ENCODE measurements at places on chromosomes 1 and 21.
A peak's percentile ranks its signal among the peaks of the same experiment; 100 is the strongest.

GRCh38 chr1:51019811-51020210 lies 49.8 kb downstream of the CDKN2C start:
- DNase-seq = no peak

DNA sequence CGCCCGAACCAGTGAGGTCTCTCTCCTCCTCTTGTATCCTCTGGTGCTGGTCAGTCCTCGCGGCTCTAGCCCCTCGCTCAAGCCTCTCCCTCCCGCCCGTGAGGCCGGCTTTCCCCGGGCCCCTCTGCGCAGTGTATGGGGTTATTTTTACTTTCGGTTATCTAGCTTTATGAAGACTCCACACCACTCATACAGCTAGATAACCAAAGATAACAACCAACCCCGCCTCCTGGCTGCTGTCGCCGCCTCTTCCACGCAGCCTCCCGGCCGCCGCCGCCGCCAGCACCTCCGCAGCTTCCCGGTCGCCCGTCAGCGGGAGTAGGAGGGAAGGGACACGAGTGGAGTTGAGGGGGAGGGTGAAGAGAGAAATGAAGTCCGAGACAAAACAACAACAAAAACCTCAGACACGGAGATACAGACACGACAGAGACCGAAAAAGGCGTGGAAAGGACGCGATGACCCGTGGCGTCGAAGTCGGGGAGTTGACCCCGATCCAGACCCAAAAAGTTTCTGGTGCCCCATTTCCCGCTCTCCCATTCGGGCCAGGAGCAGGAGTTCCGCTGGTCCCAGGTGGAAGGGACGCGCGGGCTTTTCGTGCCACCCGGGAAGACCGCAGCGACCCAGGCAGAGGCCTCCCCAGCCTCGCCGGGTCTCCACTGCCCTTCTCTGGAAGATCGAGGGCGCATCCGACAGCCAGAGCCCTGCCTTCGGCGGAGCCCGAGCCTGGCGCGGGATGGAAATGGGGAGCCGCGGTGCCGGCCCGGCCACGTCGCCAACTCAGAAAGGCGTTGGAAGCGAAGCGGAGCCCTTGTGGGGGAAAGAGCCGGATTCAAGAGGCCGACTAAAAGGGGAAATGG lies 51.4 kb downstream of the RHBG start:
- DNase-seq = peak; percentile 86

DNA sequence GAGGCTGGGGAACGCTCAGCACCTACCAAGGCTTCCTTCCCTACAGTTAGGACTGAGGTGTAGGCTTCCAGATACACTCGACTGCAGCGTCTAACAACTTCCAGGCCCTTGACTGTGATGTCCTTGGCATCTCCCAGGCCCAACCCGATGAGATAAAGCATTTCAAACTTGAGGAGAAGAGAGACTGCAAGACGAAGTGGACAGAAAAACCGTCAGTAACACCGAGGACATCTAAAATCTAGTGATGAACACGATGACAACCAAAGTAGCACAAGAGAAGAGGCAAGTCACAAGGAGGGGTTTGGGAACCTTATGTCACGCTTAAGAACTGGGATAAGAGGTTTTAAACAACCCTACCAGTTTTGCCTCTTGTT lies 314 bp downstream of the DPH5 start:
- peak; percentile 7 for DNase-seq

DNA sequence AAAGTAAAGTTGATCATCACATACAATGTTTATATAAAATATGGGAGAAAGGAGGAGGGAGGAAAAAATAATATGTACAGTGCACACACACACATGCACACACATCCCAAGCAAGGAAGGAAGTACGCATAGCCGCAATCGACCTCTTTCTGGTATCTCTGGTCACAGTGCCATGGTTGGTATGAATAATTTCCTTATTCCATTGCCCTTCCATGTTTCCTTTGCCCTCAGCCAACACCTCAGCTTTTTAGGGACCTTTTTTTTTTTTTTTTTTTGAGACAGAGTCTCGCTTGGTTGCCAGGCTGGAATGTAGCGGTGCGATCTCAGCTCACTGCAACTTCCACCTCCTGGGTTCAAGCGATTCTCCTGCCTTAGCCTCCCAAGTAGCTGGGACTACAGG lies 20.6 kb downstream of the CITED4 start:
- DNase-seq = no peak

DNA sequence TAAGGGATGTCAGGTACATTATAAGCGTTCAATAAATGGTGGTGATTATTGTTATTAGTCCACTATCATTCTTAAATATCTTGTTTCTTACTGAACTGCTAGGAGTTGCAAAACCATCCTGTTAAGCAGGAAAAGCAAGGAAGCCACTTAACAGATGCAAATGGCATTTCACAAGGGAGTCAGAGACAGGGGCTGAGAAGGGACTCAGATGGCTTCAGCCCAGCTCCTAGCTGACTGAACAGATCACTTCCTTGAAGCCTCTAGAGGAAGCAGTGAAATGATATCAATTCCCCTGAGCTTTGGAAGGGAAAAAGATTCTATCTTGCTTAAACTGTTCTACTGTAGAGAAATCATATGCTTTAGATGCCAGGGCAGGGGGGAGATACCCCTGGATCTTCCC lies 151.5 kb downstream of the ST6GALNAC5 start:
- DNase-seq = no peak

DNA sequence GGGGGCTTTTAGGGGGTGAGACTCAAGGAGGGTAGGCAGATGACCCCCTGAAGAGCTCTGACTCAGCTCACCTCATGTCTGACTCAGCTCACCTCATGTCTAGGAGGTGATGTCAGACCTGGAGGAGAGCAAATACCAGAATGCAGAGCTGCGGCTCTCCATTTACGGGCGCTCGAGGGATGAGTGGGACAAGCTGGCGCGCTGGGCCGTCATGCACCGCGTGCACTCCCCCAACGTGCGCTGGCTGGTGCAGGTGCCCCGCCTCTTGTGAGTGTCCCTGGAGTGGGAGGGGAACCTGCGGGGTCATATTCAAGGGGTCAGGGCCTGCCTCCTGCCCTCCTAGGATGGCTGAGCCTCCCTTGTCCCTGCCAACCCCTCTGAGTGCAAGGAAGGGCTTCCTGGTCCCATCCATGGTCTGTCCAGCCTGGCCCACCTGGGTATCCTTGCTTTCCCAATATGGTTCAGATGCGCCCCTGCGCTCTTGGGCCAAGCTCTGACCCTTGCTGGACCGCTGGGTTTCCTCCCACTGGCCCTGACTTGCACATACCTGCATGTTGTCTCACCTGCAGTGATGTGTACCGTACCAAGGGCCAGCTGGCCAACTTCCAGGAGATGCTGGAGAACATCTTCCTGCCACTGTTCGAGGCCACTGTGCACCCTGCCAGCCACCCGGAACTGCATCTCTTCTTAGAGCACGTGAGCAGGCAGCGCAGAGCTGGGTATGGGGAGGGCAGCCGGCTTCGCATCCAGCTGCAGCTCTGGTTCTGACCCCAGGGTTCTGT lies 9.1 kb downstream of the AMPD2 start:
- DNase-seq = no peak

DNA sequence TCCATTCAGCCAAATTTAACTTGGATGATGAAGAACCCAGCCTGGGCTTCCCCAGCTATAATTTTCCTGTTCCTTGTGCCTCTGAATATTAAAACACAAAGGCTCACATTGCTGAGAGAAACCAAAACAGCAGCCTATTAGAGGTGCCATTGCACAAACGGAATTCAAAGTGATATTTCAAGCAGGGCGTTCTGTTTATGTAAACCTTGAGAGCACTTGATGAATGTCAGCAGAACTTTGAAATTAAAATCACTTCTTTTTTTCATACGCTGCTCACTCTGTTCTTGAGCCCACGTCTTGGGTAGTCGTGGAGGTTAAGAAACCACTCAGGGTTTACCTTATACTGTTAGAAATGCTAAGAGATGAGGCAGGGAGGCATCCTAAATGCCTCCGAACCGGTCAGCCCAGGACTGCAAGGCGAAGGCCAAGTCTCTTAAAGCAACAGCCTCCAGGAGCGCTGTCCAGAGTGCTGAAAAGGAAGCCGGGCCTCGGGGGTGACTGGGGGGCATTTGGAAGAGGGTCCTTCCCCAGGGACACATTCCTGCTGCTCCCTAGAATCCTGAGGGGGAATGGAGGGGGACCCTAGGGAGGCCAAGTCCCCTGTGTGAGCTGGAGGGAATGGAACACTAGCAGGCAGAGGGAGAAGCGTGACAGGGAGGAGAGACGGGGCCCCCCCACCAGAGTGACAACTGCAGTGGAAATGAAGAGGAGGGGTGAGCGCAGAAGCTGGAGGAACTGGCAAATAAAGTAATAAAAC lies 154.8 kb upstream of the VAMP3 start:
- DNase-seq = no peak

GRCh38 chr1:159089184-159089791 lies 12.7 kb upstream of the AIM2 start:
- DNase-seq = peak; percentile 26

DNA sequence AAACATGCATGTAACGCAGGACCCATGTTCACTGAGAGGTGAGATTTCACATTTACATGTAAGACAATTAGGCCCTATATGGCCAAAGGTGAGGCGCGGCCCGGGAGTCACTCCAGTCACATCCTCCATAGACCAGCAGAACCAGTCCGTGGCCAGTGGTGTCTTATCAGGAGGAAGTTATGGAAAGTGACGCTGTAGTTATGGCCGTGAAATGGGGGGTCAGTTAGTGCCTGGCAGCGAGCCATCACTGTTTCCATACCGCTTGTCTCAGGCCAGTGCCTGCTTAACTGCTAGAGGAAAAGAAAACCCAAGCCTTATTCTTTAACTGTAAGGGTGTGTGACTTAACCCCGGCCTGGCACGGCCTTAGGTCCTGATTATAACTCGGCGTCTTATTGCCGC lies 6.1 kb downstream of the C1orf159 start:
- DNase-seq = no peak

DNA sequence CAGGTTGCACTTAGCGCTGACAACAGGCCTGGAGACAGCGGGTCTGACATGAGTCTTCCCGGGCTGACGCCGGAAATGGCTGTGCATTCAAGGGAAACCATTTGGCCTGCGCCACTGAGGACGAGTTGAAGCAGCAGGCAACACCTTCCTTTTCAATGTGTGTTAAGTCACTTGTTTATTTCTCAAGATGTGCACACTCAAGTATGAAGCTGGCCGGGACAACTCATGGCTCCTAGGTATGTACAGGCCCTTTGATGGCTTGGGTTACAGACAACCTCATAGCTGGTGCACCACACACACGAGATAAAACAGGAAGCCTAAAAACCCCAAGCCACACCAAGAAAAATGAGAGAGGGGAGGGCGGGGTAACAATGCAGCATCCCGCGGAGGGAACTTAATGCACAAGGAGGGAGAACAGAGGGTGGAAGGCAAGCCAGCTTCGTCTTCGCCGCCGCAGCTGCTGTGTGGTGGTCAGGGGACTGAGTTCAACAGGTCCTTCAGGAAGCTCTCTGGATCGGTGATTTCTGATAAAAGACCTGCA lies 118.0 kb upstream of the IFFO2 start:
- DNase-seq = no peak

DNA sequence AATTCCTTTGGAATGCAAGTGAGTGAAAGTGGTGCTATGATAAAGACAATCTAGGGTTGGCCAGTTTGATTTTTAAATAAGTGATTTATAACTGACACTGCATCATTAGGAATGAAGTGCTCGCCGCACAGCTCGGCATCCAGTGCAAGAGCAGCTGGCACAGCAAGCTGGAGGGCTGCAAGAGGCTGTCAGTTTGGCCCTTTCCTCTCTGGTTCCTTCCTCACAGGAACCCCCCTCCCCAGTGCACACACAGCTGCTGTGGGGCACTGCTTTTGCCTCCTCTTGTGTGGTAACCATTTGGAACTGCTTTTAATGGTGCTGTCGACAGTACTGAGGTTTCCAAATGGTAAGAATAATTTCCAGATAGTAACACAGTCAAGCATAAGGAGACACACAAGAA lies 10.4 kb upstream of the BCAR3 start:
- no peak for DNase-seq

GRCh38 chr1:42940851-42941639 lies 17.6 kb downstream of the SLC2A1 start:
- peak; percentile 45 for DNase-seq

- DNase-seq = peak; percentile 43
Observed at GRCh38 chr1:119966020-119966419, 69.7 kb upstream of the ADAM30 start.

- no peak for DNase-seq
Observed at GRCh38 chr1:85607126-85607920, 26.8 kb downstream of the CCN1 start.

- peak; percentile 43 for DNase-seq
Observed at GRCh38 chr1:9373619-9374018, 80.9 kb downstream of the SPSB1 start.

DNA sequence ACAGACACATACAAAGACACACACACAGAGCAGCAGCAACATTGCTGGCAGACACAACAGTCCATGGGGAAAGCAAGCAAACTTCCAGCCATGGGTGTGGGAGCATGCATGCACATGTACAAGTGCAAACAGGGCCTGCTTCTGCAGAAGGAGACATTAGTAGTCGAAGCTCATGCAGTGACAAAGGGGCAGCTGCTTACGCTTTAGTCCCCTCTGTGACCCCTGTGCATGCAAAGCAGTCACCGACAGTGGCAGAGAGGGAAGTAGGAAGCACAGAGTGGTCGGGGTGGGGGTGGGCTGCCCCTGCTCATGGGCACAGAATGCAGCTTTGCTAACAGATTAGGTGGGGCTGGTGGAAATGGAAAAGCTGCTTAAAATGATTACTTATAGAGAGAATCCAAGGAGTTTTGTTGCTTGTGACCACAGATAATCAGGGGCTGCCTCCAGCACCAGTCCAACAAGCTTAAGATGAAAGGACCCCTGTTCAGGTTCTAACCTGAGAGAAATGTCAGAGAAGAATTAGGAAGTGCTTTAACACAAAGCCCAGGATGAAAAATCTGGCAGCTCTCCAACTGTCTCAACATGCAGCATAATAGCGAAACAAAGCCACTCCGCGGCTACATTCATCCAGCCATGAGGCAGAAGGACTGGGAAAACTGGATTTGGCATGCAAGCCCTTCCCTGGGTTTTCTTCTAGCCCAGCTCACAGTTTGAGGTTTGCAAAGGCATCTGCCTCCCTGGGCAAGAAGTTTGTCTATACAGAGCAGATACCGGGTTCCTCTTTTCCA lies 378.9 kb downstream of the KCNH1 start:
- no peak for DNase-seq

DNA sequence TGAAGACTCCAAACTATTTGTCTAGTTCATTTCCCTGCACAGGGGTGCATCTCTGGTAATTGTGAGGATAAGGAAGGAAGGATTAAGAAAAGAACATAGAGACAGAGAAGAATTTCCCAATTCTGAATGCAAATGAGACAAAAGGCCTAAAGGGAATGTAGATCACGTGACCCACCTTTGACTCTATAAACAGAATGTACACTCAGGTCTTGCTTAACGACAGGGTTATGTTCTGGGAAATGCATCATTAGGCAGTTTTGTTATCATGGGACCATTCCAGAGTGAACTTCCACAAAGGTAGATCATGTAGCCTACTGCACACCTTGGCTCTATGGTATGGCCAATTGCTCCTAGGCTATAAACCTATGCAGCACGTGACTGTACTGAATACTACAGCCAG lies 252.3 kb upstream of the ZP4 start:
- no peak for DNase-seq
